A673 (cell line): ENCODE measurements at places on chromosomes 2 and 18. TPM values are rescaled to one million over a fixed set of nuclear protein-coding genes. Genes with fewer than 3 reads are reported as not detected.

- no peaks in the 10 kb centered on the region for H3K27me3 ChIP-seq
- no peak overlapping the region for H3K4me3 ChIP-seq
- H3K36me3 ChIP-seq, result no peaks in the 10 kb centered on the region
- peak; percentile 40 for DNase-seq
- H3K27ac ChIP-seq, result no peak overlapping the region
Observed at GRCh38 chr2:237731663-237732062, 66.9 kb upstream of the RBM44 start.

- no peaks in the 10 kb centered on the region for H3K36me3 ChIP-seq
- no peaks in the 10 kb centered on the region for H3K27me3 ChIP-seq
- no peaks in the 10 kb centered on the region for H3K4me1 ChIP-seq
- no peak overlapping the region for H3K4me3 ChIP-seq
- no peak for DNase-seq
- no peak overlapping the region for H3K27ac ChIP-seq
Observed at GRCh38 chr2:15656090-15656489, 64.4 kb downstream of the DDX1 start.

The UGT1A3 gene
- not detected in 2 replicates for total RNA-seq

DNA sequence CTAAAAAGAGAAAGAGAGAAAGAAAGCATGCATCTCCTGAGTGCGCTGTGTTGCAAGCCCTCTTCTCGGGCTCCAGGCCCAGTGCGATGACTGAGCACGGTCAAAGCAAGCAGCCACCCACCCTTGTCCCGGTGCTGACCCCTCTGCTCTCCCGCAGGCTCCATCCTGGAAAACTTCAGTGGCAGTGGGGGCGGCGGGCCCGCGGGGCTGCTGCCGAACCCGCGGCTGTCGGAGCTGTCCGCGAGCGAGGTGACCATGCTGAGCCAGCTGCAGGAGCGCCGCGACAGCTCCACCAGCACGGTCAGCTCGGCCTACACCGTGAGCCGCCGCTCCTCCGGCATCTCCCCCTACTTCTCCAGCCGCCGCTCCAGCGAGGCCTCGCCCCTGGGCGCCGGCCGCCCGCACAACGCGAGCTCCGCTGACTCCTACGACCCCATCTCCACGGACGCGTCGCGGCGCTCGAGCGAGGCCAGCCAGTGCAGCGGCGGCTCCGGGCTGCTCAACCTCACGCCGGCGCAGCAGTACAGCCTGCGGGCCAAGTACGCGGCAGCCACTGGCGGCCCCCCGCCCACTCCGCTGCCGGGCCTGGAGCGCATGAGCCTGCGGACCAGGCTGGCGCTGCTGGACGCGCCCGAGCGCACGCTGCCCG lies 252.5 kb downstream of the GLI2 start:
- DNase-seq, result no peak
- H3K4me3 ChIP-seq, result no peak overlapping the region
- no peaks in the 10 kb centered on the region for H3K4me1 ChIP-seq
- H3K27ac ChIP-seq, result no peak overlapping the region
- no peaks in the 10 kb centered on the region for H3K27me3 ChIP-seq
- peaks cover 4% of the 10 kb centered on the region for H3K36me3 ChIP-seq

- H3K36me3 ChIP-seq, result peaks cover 9% of the 10 kb centered on the region
- H3K27me3 ChIP-seq, result no peaks in the 10 kb centered on the region
- no peak for DNase-seq
- peak overlapping the region; percentile 31 for H3K27ac ChIP-seq
- peaks cover 42% of the 10 kb centered on the region for H3K4me1 ChIP-seq
Observed at GRCh38 chr2:43218155-43218701, 8.2 kb downstream of the ZFP36L2 start.

- H3K27ac ChIP-seq, result no peak overlapping the region
- H3K36me3 ChIP-seq, result no peaks in the 10 kb centered on the region
- no peak overlapping the region for H3K4me3 ChIP-seq
- H3K4me1 ChIP-seq, result no peaks in the 10 kb centered on the region
Observed at GRCh38 chr2:57205241-57205640, 841.4 kb upstream of the VRK2 start.

The FAM228A gene
- total RNA-seq, result 0.17 TPM in 1 of 2 replicates, not detected in the other

The GKN2 gene
- not detected in 2 replicates for total RNA-seq

DNA sequence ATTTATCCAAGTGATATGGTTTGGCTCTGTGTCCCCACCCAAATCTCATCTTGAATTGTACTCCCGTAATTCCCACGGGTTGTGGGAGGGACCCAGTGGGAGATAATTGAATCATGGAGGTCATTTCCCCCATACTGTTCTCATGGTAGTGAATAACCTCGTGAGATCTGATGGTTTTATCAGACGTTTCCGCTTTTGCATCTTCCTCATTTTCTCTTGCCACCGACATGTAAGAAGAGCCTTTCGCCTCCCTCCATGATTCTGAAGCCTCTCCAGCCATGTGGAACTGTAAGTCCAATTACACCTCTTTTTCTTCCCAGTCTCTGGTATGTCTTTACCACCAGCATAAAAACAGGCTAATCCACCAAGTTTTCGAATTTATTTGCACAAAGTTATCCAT lies 20.3 kb upstream of the CHST10 start:
- peaks cover 17% of the 10 kb centered on the region for H3K27me3 ChIP-seq
- no peaks in the 10 kb centered on the region for H3K4me1 ChIP-seq
- DNase-seq, result no peak
- no peak overlapping the region for H3K4me3 ChIP-seq
- no peak overlapping the region for H3K27ac ChIP-seq

- H3K36me3 ChIP-seq, result no peaks in the 10 kb centered on the region
- DNase-seq, result no peak
- no peaks in the 10 kb centered on the region for H3K4me1 ChIP-seq
- H3K27ac ChIP-seq, result no peak overlapping the region
Observed at GRCh38 chr2:29215739-29216608, 100.8 kb downstream of the CLIP4 start.

DNA sequence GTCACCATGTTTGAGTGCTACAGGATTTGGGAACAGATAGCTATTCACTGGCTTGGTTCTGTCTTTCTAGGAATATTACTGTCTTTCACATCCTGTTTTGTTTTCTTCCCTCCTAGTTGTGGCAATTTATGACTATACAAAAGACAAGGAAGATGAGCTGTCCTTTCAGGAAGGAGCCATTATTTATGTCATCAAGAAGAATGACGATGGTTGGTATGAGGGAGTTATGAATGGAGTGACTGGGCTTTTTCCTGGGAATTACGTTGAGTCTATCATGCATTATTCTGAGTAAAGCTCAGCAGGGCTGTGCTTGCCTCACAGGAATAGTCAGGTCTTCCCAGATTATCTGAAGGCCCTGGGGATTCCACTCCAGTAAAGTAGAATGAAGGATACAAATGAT lies 98.9 kb downstream of the ABI2 start:
- no peaks in the 10 kb centered on the region for H3K27me3 ChIP-seq
- H3K4me1 ChIP-seq, result peaks cover 5% of the 10 kb centered on the region
- no peak overlapping the region for H3K4me3 ChIP-seq
- H3K27ac ChIP-seq, result no peak overlapping the region
- DNase-seq, result peak; percentile 37
- peaks cover 9% of the 10 kb centered on the region for H3K36me3 ChIP-seq

The KHK gene
- 39.1 and 40.2 TPM in 2 replicates for total RNA-seq

DNA sequence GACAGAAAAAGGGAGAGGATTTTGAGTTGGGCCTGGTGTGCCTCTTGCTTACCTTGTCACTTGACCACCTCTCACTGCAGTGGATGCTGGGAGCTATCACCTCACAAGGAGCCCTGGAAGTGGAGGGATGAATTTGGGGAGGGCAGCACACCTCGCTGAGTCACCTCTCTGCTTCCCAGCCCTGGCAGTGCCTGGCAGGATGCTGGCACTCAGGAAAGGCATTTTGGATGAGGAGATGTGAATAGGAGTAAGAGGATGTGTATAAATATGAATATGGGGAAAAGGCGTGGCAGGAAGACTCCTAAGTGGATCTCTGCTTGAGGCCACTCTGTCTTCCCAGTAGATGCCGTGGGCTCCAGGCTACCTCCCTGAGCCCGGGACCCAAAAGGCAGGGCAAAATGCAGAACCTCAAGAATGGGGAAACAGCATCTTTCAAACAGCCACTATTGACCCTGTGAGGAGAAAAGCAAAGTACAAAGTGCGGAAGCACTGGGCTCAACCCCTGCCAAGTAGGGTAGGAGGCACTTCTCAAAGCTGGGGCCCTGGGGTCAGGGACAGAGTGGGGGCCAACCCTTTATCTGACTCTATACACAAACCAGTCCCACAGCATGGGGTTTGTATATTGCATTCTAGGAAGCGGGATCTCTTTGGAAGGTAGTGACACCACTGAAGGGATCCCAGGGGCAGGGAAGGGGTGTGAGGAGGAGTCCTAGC lies 164.5 kb upstream of the GLI2 start:
- H3K27ac ChIP-seq, result no peak overlapping the region
- DNase-seq, result no peak
- no peaks in the 10 kb centered on the region for H3K36me3 ChIP-seq
- H3K4me3 ChIP-seq, result no peak overlapping the region

The LRPPRC gene
- 136 and 144 TPM in 2 replicates for total RNA-seq

GRCh38 chr2:232794981-232795380 lies 18.6 kb upstream of the KCNJ13 start:
- no peak for DNase-seq
- peak overlapping the region; percentile 61 for H3K27ac ChIP-seq
- H3K36me3 ChIP-seq, result peaks cover 64% of the 10 kb centered on the region
- no peaks in the 10 kb centered on the region for H3K27me3 ChIP-seq
- no peaks in the 10 kb centered on the region for H3K4me1 ChIP-seq
- H3K4me3 ChIP-seq, result no peak overlapping the region

The TUBB6 gene
- total RNA-seq, result 182 and 197 TPM in 2 replicates

The ROCK2 gene
- total RNA-seq, result 46.2 and 49.4 TPM in 2 replicates

GRCh38 chr2:213491376-213491775 lies 207.1 kb downstream of the SPAG16 start:
- H3K27me3 ChIP-seq, result no peaks in the 10 kb centered on the region
- no peaks in the 10 kb centered on the region for H3K36me3 ChIP-seq
- H3K4me1 ChIP-seq, result no peaks in the 10 kb centered on the region
- DNase-seq, result no peak
- H3K27ac ChIP-seq, result no peak overlapping the region

The FEV gene
- 8.0 and 12.6 TPM in 2 replicates for total RNA-seq

DNA sequence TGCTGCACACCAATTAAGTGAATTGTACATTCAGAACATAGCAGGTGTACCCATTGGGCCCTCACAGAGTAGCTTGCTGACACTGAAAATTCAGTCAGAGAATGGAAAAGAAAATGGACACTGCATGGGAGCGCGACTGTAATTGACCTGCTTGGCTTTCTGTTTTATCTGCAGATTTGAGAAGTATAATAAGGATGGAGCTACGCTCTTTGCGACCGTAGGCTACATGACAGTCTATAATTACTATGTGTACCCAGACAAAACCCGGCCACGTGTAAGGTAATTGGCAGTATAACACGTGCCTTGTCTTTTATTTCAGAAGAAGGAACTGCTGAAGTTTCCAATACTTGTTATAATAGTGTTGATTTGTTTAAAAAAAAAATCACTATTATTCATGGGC lies 33.5 kb upstream of the METAP1D start:
- DNase-seq, result no peak
- H3K36me3 ChIP-seq, result peaks cover 23% of the 10 kb centered on the region
- no peak overlapping the region for H3K27ac ChIP-seq
- peaks cover 6% of the 10 kb centered on the region for H3K4me1 ChIP-seq
- H3K4me3 ChIP-seq, result no peak overlapping the region

DNA sequence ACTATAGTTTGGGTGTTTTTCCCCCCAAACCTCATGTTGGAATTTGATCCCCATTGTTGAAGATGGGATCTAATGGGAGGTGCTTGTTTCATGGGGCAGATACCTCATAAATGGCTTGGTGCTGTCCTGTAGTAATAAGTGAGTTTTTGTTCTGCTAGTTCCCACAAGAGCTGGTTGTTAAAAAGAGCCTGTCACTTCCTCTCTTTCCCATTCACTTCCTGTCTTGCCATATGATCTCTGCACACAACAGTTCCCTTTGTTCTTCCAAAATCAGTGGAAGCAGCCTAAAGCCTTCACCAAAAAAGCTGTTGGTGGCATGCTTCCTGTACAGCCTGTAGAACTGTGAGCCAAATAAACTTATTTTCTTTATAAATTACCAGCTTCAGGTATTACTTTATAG lies 768.2 kb upstream of the VRK2 start:
- H3K27ac ChIP-seq, result no peak overlapping the region
- H3K27me3 ChIP-seq, result no peaks in the 10 kb centered on the region
- no peaks in the 10 kb centered on the region for H3K4me1 ChIP-seq
- no peak overlapping the region for H3K4me3 ChIP-seq
- H3K36me3 ChIP-seq, result no peaks in the 10 kb centered on the region

The ASAP2 gene
- 45.1 and 46.8 TPM in 2 replicates for total RNA-seq

DNA sequence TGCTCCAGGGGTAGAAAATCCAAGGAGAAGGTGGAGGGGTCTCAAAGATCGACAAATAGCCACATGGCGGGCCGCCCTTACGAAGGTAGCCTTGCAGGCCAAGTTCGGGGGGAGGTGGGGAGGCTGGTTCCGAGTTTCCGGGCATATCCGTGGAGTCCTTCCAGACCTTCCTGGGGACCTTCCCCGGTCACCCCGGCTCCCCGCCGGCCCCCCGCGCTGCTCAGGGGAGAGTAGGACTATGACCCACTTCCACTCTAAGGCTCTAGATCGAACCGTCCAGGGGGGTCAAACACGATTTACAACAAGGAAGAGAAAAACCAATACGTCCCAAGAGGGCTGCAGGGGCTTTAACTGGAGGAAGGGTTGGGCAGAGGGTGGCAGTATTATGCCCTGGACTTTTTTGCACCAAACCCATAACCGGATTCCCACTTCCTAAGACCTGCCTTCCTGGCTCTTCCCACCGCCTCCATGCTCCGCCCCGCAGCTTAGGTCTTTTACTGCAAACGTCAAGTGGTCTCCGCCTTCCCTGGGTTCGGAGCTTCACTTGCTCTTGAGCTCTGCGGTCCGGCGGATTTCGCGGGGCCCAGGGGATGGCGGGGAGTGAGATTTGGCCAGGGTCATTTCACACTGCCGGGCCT lies 779 bp upstream of the LYPD6 start:
- H3K4me1 ChIP-seq, result peaks cover 4% of the 10 kb centered on the region
- peak overlapping the region; percentile 60 for H3K4me3 ChIP-seq
- H3K27ac ChIP-seq, result no peak overlapping the region
- no peaks in the 10 kb centered on the region for H3K36me3 ChIP-seq
- peak; percentile 73 for DNase-seq

GRCh38 chr2:98861601-98862000 lies 74.4 kb downstream of the CRACDL start:
- no peak overlapping the region for H3K4me3 ChIP-seq
- no peaks in the 10 kb centered on the region for H3K4me1 ChIP-seq
- H3K27ac ChIP-seq, result no peak overlapping the region
- DNase-seq, result no peak
- H3K36me3 ChIP-seq, result no peaks in the 10 kb centered on the region
- peaks cover 4% of the 10 kb centered on the region for H3K27me3 ChIP-seq

The IL36B gene
- not detected in 2 replicates for total RNA-seq

DNA sequence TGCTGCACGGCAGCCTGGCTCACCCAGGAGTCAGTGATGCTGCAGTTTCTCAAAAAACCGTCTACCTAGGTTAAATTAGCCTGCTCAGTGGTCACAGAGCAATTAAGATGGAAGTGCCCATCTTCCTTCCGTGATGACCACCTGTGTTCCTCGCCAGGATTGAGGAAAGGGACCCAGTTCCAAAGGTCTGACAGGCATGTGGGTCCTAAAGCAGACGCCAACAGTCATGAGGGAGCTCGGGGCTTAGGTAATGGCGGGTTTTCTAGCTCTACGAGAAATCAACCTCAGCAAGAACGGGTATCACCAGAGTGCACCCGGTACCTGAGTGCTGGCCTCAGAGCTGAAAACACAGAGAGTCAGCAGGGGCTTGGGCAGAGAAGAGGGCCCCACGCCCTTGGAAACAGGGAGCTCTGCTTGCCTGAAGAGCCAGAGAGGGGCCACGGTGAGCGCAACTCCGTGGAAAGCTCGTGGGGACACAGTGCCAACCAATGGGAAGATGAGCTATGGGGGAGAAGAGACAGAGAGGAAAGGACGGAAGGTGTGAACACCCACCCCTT lies 34.3 kb upstream of the DNMT3A start:
- no peaks in the 10 kb centered on the region for H3K27me3 ChIP-seq
- peaks cover 13% of the 10 kb centered on the region for H3K4me1 ChIP-seq
- no peaks in the 10 kb centered on the region for H3K36me3 ChIP-seq
- no peak for DNase-seq
- no peak overlapping the region for H3K27ac ChIP-seq
